ENCODE measurements at places on chromosomes 2 and 18.

DNA sequence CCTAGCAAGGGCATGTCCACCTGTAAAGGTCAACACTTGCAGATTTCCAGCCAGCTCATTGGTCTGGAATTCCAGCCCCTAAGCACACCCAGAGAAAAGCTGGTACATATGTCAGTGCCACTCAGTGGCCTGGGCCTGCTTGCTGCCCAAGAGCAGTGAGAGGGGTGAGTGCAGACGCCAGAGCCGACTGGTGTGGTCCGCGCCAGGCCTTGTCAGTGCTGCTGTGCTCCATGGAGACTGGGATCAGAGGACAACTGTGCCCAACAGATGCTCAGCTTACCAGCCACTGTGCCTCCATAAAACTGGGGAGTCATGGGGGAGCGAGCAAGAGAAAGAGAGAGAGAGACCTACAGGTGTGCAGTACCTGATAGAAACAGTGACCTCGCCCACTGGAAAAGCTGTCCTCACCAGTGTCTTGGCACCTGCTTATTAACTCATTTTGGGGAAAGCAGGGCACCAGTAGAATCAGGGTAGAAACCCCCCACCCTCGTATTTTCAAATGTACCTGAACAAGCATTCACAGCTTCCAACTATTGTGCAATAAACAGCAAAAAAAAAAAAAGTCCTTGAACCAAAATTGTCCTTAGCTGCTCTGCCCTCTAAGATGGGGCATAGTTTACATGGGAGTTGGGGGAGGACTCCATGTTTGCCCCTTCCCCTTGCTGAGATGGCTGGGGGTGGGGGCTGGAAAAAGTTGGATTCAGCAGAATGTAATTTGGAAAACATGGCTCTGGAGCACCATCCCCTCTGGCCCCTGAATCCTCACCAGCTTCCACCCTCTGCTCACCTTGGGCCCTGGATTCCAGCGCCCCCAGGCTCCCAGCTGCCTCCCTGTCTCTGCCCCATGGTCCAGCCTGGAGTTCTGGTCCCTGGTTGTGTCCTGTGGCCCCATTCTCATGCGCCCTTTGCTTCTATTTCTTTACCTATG, 1.4 kb upstream of the SP140L start:
- DNase-seq = no peak

DNA sequence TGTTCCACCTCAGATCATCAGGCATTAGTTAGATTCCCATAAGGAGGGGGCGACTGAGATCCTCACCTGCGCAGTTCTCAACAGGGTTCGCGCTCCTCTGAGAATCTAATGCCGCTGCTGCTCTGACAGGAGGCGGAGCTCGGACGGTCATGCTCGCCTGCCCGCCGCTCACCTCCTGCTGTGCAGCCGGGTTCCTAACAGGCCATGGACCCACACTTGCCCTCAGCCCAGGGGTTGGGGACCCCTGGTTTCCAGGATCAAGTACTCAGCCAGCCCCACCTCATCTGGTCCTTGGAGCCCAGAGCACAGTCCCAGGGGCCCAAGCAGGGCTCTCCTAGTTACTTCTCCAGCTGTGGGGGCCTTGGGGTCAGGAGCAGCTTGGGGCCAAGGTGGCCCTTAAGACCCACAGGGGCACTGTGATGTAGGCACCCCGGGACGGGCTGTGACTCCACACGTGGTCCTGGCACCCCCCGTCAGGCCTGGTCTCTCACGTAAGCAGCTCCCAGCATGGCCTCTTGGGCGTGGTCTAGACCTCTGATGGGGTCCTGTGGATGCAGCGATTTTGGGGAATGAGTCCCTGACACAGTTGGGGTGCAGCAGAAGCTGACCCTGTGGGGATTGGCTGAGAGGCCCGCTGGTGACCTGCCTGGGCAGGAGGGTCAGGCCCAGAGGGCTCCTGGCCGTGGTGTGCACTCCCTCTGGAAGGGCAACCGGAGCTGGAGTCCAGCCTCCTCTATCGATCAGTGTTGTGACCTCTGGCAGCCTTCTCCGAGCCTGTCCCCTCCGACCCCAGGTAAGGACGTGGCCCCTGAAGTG, 28.3 kb upstream of the OTOS start:
- DNase-seq = no peak

DNA sequence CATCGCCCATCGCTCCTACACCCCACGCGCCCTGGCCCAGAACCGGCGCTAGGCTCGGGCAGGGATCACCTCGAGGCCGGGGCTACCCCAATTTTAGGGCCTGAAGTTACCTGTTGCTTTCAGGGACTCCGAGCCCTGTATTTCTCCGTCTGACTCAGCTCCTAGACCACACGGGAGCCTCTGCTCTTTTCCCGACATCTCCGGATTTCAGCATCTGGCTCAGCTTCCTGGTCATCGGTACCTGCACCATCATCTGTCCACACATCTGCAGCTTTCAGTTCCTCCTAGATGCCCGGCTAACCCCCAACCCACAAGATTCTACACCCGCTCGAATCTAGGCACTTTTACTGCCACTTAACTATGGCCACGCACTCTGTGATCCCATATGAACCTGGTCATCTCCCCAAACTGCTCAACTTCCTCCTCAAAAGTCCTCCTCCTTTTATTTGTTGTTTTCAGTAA, 12.1 kb upstream of the HMSD start:
- no peak for DNase-seq

GRCh38 chr2:33336036-33336625, 140.3 kb upstream of the RASGRP3 start:
- no peak for DNase-seq

GRCh38 chr18:62033756-62034155, 140.9 kb upstream of the RNF152 start:
- DNase-seq = no peak

GRCh38 chr2:241821460-241822263, 12.7 kb downstream of the NEU4 start:
- no peak for DNase-seq

GRCh38 chr2:215967590-215968378, 45.6 kb downstream of the MREG start:
- no peak for DNase-seq

DNA sequence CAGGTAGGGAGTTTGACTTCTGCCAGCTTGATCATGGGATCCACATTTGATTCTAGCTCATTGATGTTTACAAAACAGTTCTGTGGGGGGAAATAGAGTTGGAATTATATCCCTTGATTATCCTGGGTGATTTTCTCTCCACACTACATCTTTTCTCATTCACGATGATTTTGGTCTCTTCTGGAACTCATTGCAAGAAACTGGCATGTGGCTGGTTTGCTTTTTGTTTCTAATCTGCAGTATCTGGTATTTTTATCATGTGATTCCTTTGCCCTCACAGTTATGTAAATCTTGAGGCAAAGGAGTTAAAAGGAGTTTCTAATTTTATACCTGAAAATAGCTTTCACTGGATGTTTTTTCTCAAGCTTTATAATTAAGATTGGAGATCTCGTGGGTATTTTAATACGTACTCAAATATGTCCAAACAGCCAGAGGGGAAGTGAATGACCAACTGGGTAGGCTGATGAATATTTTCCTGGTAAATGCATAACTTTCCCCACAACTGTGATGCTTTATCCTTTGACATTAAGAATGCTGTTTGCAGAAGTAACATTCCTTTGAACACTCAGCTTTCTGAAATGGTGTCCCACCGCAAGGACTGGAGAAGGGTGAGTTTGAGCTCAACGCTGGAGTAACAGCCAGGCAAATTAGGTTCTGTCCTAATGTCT, 502.9 kb upstream of the ZEB2 start:
- DNase-seq = no peak

GRCh38 chr18:79460481-79461300, 65.0 kb downstream of the NFATC1 start:
- no peak for DNase-seq

GRCh38 chr2:121429119-121429903, 101.4 kb upstream of the RNU4ATAC start:
- DNase-seq = no peak

GRCh38 chr2:216149741-216150140, 40.6 kb downstream of the XRCC5 start:
- no peak for DNase-seq

DNA sequence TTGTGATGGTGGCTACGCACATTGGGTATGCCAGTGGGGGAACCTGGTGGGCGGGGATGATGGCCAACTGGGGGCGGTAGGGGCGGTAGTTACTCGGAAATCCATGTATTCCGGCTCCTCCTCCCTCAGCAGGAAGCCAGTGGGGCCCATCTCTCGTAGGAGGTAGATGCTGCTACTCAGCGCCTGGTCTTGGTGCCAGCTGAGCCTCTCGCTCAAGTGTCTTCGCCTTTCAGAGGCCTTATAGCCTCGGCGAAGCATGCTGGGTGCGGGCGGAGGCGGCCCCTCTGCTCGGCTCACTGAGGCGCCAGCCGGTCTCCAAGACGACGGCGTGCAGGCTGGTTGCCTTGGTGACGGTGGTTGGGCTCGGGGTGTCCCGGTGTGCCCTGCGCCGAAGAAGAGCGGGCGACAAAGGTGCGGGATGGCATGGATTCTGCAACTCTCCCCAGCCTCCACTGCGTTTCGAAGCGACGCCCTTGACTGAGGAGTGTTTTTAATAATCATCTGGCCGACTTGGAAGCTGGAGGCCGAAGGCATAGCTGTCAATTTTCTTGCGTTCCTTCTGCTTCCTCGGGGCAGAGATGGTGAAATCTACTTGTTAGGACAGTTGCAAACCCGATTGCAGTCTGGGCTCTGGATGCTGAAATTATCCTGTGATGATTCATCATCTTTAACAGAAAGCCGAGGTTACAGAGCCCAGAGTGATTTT, at the start of gene ZSWIM2:
Gene ZSWIM2 (minus strand): TSS at position 298 of the 706 bp plus-strand sequence. CDS start 40 bp downstream, at position 258.
- no peak for DNase-seq

- DNase-seq = no peak
Measured at GRCh38 chr2:13770279-13770678, 862.2 kb upstream of the LRATD1 start.

- DNase-seq = no peak
Measured at GRCh38 chr2:168981651-168982050, 49.5 kb downstream of the ABCB11 start.

GRCh38 chr18:62576845-62577512, 54.2 kb downstream of the ZCCHC2 start:
- no peak for DNase-seq

DNA sequence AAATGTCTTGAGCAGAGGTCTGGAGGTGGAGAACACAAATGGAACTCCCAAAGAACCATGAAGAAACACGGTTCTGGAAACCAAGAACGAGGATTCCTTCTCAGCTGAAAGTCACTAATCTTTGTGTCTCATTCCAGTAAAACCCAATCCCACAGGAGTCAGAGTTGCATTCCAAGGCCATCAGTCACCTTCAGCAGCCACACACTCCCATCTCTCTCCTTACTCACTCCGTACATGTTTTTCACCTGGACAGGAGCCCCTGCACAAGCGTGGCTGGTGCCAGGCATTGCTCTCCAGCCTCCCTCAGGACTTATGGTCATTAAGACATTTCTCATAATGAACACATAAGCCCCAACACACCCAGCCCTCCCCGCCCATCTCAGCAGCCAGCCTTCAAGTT, 175.4 kb upstream of the SIX2 start:
- no peak for DNase-seq

DNA sequence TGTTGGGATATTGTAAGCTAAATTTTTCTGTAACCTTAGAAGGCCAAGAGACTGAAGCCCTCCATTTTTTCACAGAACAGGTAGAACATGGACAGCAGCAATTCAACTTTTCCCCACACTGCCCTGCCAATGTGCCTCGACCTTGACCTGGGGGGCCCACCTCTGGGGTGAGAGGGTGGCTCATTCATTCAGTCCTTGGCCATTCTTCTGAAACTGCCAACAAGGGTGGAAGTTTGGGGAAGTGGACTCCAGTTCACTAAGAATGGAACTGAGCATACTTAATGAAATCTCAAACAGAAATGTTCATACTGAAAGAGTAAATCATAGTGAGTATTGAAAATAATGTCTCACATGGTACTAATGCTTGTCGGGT, 1.1 kb downstream of the EEF1B2 start:
- no peak for DNase-seq

DNA sequence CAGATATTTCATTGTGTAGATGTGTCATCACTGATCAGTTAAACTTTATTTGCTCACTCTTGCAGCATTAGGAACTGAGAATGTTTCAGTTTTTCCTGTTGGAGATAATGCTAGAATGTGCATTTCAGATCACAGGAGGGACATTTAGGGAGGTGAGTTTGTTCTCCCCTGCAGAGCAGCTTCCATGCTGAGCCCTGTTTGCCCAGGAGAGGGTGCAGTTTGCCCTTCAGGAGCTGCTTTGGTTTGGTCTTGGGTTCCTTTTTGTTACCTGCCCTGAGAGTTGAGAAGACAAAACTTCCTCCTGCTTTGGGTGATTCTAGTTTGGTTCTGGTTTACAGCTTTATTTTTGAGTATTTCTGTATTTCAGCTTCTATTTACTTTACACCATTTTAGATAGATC, 49.9 kb downstream of the DGKD start:
- peak; percentile 34 for DNase-seq

DNA sequence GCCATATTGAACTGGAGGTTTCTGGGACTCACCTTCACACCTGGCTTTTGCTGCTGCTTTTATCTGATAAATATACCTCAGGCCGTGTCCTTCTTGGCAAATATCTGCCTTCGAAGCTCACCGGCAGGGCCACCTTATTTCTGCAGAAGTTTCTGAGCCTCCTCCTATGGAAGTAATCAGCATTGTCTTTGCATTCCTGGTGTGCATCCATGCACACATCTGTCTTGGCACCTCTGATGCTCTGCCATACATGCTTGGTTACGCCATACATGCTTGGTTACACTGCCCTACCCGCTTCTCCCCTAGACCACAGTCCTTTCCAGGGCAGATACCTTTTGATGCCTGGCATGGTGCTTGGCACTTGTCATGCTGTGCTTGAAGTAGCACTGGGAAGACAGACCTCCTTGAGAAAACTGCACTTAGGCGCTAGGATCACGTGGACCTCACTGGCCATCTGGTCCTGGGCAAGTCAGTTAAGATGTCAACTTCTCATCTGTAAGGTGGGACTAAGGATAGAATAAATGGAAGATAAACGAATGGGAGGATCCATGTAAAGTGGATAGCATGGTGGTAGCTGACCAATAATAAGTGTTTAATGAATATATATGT, 66.8 kb downstream of the ZNF236 start:
- no peak for DNase-seq

- DNase-seq = no peak
Measured at GRCh38 chr2:1707771-1708418, 36.4 kb downstream of the PXDN start.

DNA sequence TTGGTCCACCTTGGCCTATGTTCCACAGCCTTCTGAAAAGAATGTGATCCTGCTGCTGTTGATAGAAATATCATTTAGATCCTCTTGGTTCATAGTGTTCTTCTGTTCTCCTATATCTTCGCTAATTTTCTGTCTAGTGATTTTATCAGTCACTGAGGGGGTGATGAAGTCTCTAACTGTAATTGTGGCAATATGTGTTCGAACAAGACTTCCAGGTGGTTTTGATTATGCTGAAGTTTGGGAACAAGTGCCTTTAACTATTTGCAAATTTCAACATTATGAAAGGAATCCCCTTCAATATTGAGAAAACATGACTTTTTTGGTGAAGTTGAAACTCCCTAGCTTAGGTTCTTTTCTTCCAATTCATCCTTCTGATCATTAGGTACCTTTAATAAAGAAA, 140.4 kb downstream of the MTX2 start:
- no peak for DNase-seq

GRCh38 chr2:23532391-23533337, 147.7 kb downstream of the KLHL29 start:
- DNase-seq = no peak

GRCh38 chr2:16198166-16198912, 258.0 kb downstream of the MYCN start:
- no peak for DNase-seq
